NK-92 treated with Interleukin-12 subunit alpha and Interleukin-12 subunit beta, amount 100 ng/mL, for 24 hours (cell line): ENCODE measurements at places on chromosomes 2 and 18.

DNA sequence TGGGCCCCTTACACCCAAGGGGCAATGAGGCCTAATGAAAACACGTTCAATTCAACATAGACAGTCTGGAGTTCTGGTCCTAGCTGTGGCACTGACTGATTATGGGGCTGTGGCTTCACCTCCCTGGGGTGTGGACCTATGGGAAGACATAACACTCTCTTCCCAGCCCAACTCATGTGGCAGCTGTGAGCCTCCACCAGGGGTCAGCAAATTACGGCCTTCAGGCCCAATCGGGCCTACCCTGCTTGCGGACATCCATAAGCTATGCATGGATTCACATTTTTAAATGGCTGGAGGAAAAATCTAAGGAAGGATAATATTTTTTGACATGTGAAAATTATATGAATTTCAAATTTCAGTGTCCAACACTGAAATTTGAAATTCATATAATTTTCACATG is 101.3 kb downstream of the LOXHD1 start:
- DNase-seq, result no peak

DNA sequence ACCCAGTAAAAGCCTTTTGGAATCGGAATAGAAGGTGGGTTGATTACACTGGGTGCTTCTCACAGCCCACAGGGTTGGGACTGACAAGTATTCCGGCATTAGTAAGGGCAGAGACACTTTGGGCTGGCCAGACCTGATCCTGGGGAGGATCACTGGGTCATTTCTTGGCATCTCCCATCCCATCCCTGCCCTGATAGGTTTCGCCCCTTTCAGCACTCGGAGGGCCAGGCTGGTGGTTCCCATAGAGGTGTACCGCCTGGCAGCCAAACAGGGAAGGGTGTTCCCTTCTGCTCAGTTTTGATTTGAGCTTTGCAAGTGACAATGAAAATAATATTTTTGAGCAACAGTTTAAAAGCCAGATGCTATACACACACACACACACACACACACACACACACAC is 37.3 kb downstream of the CYP1B1 start:
- no peak for DNase-seq

GRCh38 chr2:67904966-67905365 is 157.8 kb downstream of the C1D start:
- no peak for DNase-seq

DNA sequence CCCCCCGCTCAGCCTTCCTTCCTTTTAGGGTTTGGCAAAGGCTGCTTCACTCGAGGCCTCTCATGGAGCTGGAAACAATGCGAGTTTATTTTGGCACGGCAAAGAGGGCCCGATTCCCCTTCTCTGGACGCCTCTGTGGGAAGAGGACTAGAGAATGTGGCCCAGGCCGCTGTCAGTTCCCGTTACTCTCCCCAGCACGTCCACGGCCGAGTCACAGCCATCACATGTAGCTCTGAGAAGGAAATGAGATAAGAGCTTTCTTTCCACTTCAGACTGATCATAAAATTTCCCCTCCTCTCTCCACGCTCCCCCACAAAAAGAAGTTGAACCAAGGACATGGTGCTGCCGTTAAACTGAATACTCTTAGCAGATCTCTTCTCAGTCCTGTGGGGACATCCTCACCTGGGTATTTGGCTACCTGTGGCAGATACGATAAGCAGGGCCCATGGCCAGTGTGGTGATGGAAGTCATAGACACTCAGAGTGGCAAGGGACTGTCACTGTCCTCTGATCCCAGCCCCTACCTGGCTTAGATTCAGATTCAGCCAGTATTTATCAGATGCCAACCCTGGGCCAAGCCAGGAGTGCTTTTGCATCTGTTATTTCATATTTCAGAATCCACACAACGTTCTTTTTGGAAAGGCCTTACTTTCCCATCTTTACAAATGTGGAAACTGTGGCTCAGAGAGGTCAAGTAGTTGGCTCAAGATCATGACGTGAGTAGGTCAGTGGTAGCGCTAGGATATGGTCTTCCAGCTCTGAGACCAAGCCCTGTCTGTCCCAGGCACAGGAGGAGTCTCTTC is 101.2 kb downstream of the MCFD2 start:
- no peak for DNase-seq

GRCh38 chr2:70658476-70658875 is 104.8 kb upstream of the TGFA start:
- no peak for DNase-seq

DNA sequence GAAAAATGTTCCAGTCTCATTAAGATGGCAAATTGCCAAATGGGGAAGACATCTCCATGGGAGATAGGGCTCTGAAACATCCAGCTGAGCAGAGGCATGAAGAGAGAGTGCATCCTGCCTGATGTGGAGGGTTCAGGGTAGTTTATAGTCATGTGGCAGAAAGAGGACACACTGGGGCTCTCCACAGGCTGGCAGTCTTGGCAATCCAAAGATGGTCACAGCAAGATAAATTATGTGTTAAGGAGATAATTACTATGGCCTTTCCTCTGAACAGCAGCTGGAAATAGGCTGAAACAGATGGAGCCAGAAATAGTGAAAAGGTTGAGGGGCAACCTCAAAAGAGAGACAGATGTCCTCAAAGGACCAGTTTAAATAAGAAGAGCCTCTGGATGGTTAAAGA is 97.2 kb downstream of the DCC start:
- no peak for DNase-seq

DNA sequence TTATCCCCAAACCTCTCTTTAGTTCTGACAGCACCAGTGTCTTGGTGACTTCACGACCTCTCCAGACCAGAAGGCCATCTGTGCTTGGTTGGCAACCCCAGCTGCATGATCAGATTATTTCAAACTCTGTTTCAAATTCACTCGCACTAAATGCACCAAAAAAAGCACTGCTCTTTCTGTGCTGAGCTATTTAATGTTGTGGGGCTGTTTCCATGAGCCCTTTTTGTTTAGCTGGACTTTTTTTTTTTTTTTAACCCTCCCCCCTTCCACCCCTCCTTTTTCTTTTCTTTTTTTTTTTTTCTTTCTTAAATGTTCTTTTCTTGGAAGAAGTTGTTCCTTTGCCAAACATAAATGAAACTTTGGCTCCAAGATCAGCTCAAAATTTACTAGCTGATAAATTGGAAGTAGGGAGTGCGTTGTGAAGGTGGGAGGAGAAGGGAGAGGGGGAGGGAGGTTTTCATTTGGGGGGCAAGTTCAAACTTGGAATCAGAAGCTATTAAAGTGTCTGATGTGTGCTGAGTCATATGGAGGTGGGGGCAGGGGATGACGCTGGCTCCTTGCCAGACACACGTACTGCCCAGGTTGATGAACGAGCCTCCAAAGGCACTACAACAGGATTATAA is 543.0 kb upstream of the TNP1 start:
- no peak for DNase-seq

- DNase-seq, result no peak
Observed at GRCh38 chr2:181231886-181232621, 225.1 kb upstream of the ITGA4 start.

GRCh38 chr18:48784656-48785055 is 166.1 kb downstream of the SMAD7 start:
- DNase-seq, result no peak

DNA sequence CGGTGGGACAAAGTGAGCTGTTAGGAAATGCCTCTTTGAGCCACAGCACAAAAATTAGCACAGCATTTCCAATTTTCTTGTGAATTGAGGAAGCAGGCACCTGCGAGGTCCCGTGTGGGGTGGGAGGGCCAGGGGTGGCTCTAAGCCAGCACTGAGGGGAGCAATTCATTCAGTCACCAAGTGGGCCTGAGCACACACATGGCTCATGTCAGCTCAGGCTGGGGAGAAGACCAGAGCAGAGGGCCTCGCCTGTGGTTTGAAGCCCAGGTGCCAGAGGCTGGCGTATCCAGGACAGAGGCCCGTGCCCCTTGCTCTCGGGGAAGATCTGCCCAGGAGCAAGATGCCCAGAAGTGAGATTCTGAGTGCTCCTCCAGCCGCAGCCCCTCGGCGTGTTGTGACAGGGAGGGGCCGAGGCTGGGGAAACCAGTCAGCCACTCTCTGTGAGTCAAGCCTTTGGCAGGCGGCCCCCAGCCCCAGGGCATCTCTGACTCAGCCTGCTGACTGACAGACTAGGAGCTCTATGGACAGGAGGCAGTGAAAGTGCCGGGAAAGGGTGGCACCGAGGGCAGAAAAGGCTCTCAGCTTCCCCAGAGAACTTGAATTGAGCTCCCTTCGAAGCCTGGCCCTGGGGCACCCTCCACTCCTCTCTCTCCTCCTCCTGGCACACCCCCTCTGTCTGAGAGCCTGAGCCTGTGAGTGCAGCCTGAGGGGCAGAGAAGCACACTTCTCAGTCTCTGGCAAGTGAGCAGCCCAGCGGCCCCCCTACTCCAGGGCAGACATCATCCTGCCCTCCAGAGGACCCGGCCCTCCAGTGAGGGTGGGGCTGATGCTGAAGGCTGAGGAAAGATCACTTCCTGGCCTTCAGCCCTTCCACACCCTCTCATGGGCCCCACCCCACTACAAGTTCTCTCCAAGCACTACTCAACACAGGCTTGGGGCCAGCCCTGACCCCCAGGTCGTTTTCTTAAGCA is 32.3 kb downstream of the CYP26B1 start:
- no peak for DNase-seq

DNA sequence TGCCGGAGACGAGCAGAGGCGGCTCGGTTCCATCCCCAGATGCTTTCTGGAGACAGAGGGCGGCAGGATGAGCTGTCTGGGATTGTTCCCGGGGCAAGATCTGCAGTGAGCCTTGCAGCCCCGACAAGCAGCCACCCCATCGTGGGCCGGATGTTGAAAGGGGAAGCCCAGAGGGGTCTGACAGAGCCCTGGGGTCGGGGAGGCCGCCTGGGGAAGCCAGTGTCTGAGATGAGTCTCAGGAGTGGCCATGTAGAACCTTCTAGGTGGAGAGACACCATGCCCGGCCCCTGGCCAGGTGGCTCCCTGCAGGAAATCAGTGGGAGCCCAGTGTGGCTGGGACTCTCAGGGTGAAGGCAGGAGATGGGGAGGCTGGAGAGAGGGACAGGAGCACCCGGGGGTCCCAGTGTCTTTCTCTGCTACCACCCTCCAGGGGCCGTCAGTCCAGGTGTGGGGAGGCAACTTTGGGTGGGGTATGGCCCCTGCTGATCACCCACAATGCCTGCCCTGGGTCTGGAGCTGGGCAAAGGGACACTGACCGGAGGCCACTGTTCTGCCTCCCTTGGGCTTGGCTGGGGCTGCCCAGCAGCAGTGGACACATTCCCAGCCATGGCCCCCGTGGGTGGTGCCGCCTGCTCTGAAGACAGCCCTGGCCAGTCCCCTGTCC is 128.3 kb upstream of the HS6ST1 start:
- no peak for DNase-seq

DNA sequence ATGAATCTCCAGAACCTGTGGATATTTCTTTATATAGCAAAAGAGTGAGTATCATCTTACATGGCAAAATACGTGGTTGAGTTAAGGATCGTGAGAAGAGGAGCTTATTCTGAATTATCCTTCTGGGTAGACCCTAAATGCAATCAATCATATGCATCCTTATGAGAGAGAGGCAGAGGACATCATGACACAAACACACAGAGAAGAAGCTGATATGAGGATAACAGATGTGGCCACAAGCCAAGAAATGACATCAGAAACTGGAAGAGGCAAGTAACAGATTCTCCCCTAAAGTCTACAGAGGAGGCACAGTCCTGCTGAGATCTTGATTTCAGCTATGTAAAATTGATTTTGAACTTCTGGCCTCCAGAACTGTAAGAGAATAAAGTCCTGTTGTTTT is 730.2 kb upstream of the ZNF804A start:
- no peak for DNase-seq

GRCh38 chr2:65159906-65160305 is 30.0 kb upstream of the RAB1A start:
- DNase-seq, result no peak

- DNase-seq, result no peak
Observed at GRCh38 chr2:174344716-174345461, 10.1 kb downstream of the SP9 start.

- no peak for DNase-seq
Observed at GRCh38 chr2:171310889-171311288, 122.9 kb downstream of the METTL8 start.

- no peak for DNase-seq
Observed at GRCh38 chr2:158498749-158499136, 42.0 kb downstream of the PKP4 start.

DNA sequence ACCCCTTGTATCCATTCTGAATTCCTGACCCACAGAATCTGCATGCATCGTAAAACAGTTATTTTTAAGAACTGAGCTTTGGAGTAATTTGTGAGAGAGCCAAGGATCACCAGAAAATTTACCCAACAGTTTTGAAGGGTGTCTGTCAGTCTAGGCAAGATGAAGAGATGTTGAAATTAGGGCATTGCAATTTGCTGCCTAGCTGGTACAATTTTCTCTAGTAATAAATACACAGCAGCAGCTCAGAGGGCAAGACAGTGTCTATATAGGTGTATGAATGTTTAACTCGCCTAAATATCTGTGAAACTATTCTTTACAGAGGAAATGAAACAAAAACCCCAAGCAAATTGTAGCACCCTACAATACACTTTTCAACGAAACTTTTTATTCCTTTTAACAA is 377.8 kb upstream of the POU3F3 start:
- DNase-seq, result no peak

DNA sequence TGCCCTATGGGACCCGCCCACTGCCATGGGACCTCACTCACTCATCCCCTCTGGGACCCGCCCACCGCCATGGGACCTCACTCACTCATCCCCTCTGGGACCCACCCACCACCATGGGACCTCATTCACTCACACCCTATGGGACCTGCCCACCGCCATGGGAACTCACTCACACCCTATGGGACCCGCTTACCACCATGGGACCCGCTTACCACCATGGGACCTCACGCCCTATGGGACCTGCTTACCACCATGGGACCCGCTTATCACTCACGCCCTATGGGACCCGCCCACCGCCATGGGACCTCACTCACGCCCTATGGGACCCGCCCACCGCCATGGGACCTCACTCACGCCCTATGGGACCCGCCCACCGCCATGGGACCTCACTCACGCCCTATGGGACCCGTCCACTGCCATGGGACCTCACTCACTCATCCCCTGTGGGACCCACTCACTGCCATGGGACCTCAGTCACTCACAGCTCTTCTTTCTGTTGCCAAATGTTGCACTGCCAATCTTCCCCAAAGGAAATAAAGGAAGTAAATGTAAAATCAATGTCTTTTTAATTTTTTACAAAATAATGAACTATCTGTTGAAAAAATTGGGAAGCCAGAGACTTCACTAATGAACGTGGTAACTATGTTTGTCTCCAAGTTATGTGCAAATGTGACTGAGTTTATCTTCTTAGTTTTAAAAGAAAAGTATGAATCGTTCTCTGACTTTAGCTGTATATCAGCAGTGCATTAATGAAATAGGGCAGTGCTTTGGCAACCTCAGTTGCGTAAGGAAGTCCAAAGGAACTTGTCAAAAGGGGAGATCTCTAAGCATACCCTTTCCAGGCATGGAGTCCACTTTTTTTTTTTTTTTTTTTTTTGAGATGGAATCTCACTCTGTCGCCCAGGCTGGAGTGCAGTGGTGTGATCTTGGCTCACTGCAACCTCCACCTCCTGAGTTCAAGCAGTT is 101.5 kb upstream of the MGAT5 start:
- no peak for DNase-seq

- DNase-seq, result no peak
Observed at GRCh38 chr2:227804975-227805374, 8.7 kb upstream of the CCL20 start.

- DNase-seq, result no peak
Observed at GRCh38 chr2:26088038-26088643, 54.3 kb downstream of the RAB10 start.
